ENCODE measurements at places on chromosomes 12 and 14.

- peak; percentile 98 for DNase-seq
Observed at GRCh38 chr12:6533923-6534694, at the start of gene GAPDH. GAPDH (plus strand) TSS chr12:6534517; CDS start chr12:6534833, 316 bp downstream.

DNA sequence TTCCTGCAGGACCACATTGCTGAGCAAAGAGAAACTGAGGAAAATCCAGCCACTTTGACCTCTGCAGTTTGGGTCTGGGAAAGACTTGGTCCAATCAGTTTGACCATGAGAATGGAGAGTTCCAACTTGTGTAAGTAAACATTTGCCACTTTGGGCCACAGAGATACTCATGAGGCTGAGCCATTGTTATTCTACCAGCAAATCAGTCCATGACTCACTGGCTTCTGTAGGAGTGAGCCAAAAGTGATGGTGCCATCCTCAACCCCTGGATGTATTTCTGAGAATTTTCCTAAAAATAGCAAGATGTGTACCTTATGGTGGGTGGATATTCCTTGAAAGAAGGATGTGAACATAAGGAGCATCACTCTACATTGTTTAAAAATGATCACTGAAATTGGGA lies 192.9 kb upstream of the OR4E1 start:
- no peak for DNase-seq

- no peak for DNase-seq
Observed at GRCh38 chr14:94844593-94845152, 74.8 kb upstream of the GSC start.

DNA sequence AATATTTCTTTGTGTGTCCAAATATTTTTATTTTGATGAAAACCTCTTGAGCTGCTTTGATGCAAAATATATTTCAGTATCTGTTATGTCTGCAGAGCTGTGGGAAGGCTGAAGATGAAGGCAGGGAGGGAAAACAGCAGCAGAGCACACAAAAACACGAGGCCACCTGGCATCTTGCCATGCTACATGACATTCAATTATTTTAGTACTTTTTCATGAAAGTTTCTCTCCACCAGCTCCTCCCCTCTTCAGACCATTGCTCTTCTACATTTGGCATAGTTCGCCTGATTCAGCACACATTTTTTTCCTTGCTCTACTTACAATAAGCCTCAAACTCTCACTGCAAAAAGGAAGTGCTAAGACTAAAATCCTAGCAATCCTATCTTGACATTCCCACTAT lies 4.6 kb upstream of the ALX1 start:
- no peak for DNase-seq

GRCh38 chr12:13033476-13033875 lies 10.7 kb upstream of the FAM234B start:
- no peak for DNase-seq

GRCh38 chr14:22449600-22449905 lies 139.5 kb downstream of the DAD1 start:
- no peak for DNase-seq

DNA sequence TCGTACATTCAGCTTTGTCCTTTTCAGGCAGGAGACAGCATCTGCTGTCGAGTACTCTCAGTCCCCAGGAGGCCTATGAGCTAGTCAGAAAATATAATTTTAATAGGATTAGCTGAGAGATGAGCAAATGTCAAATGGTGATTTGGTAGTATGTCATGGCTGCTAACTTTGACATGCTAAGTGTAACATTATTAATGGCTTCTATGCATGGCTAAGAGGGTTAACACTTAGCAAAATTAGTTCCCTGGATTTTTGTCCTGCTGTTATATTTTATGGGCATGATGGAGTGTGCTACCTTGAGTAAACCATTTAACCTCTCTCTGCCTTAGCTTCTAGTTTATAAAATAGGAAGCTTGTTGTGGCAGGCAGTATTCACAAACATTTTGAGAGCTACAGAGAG lies 2.9 kb upstream of the PCNX1 start:
- DNase-seq: no peak

- DNase-seq: peak; percentile 88
Observed at GRCh38 chr14:53391156-53391555, 238.0 kb upstream of the DDHD1 start.

GRCh38 chr14:62304257-62304656 lies 542.0 kb downstream of the SNAPC1 start:
- DNase-seq: no peak

GRCh38 chr12:117046011-117046369 lies 53.2 kb downstream of the TESC start:
- no peak for DNase-seq

DNA sequence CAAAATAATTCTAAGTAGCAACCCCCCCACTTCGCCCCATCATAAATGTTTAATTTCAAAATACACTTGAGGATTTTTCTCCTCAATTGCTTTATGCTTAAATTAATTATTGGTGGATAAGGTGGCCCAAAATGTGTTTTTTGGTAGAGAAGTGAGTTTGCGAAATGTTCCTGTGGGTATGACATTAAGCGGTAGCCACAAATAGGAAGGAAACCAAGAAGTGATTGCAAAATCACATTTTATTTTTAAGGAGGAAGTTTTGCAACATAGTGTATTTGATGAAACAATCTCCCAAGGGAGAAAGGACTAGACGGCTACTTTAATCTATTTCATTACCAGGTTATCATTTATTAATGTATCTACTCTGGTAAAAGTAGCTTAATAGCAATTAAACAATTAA lies 25.5 kb downstream of the SLC25A3 start:
- DNase-seq: no peak

DNA sequence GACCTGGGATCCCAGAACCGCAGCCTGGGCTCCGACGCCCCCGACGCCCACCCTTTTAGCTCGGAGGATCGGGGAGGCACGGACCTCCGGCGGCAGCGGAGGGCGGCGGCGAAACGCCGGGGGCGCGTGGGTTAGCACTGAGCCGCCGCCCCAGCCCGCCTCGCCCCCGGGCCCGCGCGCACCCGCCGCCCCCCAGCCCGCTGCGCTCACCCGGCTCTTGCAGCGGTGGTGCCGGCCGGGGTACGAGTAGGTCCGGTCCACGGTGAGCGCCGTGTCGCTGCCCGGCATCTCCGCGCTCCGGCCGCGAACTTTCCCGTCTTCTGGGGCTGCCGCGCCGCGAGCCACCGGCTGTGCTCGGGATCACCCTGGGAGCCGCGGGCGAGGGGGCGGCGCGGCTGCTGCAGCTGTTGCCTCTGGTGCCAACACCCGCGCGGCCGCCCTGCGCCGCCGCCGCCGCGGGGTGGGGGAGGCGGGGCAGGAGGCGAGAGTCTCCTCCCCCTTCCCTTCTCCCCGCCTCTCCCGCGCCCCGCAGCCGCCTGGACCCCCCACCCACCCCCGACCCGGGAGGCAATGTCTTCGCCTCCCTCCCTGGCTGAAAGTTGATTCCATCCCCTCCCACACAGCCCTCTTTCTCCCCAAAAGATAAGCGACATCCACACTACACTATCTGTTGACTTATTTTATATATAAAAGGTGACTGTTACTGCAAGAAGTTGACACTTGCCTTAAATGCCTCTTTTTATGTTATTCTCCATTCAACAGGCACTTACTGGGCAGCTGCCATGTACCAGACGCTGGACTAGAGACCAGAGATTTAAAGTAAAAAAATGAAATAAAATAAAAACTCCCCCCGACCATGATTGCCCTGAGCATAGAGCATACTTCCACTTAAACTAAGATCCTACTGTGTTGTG lies at the start of gene TMCC3:
Gene TMCC3 (minus strand): TSS at position 415 of the 914 bp plus-strand sequence. CDS start 127 bp downstream, at position 288.
- DNase-seq: peak; percentile 30

DNA sequence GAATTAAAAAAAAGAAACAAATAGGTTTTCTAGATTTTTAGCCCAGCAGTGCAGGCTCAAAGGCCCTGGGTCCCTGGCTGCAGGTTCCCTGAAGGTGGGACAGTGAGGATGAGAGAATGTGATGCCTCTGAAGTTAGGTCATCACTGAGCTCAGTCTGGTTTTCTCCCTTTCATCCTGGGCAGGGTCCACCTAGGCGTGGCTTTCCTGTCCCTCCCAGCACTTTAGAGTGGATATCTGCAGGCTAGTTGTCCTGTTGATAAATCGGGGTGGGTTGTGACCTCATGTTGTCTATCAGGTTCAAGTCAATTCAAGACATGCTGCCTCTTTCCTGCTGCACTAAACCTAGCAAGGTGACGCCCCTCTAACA lies 60.9 kb downstream of the MAP1LC3B2 start:
- no peak for DNase-seq

GRCh38 chr14:93510056-93510455 lies 79.3 kb downstream of the UNC79 start:
- DNase-seq: no peak

DNA sequence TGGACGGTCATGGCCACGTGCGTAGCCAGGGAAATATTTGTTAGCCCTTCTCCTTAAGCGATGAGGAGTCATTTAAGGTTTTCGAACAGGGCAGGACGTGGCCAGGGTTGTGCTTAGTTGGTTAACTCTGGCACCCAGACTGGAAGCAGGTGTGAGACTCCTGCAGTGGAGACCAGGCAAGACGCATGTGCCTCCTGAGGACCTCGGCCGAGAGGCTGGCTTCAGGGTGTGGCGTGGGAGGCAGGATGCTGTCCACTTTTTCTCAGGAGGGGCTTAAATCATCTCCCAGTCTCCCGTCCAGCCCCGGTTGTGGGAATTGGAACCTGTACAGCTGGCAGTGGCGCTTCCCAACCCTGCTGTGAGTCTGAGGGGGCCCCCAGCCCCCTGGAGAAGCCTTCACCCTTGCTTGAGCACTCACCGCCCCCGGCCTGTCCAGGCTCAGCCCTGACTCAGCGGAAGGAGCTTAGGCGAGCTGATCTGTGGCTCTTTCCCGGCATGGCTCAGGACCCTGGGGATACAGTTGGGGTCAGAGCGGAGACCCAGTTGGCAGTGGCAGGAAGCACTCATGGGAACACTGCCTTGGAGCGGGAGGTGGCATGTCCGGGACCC lies 46.3 kb upstream of the TSPAN9 start:
- no peak for DNase-seq

DNA sequence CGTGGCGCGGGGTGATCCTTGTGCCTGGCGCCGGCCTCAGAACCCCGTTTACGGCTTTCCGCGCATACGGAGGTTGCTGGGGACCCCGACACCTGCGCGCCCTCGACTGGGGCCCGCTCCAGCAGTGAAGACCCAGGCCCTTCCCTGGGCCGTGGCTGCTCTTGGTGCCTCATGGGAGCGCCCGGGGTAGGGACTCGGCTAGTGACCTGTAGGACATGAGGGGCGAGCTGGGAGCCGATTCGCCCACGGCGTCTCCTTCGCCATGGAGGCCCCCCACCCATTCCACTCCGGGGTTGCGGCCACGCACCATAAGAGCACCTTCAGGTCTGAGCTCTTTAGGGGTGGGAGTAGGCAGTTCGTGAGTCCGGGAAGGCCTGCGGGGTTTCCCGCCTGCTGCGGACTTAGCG lies 14.2 kb upstream of the PAX9 start:
- DNase-seq: no peak

- DNase-seq: no peak
Observed at GRCh38 chr12:66590275-66590985, 88.4 kb downstream of the GRIP1 start.

DNA sequence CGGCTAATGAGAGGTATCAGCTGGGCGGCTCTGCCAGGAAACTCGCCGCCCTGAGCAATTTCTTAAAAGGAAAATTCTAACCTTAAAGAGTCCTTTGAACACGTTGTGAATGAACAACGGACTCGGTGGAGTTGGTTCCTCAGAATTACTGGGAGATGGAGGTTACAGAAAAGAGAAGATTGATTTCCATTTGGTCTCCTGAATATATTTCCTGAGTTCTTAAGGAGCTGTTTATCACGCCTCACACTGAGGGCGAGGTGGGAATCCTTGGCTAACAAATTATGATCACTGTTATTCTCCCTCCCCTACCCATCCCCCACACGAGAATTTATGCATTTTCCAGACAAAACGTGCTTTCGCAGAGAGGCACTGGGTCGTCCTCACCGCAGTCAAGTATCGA lies 194.5 kb upstream of the C14orf180 start:
- no peak for DNase-seq

DNA sequence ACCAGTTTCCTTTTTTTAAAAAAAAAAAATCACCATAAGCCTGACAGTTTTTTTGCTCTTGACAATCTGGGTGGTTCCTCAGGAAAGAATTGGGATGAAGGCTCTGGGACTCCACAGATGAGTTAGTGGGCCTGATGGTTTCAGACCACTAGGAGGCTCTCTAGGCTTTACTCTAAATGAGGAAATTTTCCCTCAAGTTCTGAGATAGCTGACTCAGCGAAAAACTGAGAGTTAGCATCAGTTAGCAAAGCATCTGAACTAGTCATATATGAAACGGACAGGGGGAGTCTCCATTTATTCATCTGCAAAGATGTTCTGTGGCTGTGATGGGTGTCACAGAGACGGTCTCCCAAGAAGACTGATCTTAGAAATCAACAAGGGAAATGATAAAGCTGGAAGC lies 314.3 kb upstream of the OR4E1 start:
- DNase-seq: peak; percentile 11

All from HT1080 (cell line).